Vagina (tissue), 2 donors: ENCODE measurements at places on chromosomes 5 and 9.

GRCh38 chr5:176360894-176361436 is 599 bp downstream of the KIAA1191 start:
- no peak for DNase-seq

DNA sequence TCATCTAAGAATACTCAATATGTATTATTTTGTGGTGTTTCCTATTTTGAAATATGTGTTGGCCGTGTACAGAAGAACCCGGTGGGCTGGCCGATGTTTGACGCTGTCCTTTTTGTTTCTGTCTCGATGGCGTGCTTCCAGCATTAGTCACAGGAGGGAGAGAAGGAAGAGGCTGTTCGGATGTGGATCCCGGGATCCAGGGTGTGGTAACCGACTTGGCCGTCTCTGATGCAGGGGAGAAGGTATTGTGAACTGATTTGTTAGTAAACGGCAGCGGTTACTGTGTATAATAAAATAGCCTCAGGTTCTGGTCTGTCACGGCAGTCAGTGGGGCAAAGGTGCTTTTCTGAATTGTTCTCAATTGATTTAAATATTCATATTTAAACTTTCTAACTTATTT is 275.0 kb downstream of the ARHGEF28 start:
- no peak for DNase-seq

GRCh38 chr5:39379693-39380092 is 15.4 kb upstream of the C9 start:
- DNase-seq: no peak

DNA sequence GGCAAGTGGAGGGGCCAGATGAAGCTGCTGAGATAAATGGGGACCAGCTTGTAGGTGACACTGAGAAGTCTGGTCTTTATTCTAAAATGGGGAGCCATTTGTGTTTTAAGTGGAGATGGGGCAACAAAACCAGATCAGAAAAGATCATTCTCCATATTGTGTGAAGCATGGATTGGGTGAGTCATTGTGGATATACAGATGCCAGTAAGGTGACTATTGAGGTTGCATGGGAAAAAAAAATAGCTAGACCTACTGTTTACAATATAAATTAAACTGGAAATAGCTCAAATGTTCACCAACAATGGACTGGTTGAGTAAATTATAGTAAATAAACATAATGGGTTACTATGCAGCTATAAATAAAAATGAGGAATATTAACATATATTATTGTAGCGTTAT is 5.4 kb upstream of the MAP1B start:
- DNase-seq: no peak

DNA sequence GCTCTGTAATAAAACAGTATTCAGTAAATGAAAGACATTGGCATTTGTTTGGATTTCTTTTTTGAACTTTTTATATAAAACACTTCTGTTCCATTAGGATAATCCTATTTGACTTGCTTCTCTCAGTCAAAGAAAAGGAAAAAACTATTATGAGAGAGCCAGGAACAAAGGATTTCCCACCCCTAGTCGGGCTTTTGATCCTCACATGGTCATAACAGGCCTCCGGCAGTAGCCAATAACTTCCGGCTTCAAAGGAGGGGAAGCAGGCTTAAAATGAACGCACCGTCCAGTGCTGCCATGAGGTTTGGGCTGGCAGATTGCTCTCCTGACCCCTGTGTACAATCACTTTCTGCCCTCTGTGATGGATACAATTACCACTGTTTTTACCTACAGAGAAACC is 209.3 kb downstream of the ZNF608 start:
- no peak for DNase-seq

DNA sequence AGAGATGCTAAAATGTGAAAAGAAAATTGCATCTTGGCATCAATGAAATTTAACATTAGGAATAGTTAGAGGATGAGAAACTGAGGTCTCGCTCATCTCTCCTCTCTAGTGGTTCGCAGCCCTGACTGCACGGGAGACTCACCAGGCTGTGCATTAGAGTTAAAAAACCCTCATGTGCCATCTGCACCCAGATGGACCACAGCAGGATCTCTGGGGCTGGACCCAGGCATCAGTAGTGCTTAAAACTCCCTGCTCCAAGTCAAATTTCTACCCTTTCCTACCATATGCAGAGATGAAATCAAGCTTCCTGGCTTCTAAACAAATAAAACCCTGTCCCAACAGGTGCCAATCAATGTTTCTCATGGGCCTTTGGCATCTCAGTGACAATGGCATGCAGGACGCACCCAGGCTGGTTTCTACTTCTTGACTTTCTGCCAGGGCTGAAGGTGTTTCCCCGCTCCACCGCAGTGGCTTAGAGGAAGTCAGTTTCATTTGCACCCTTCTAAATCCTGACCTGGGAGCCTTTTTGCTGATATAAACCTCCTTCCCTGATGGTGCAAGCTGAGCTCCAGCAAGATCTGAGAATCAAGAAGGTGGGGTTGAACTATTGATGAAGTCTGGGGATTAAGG is 132.6 kb downstream of the NSG2 start:
- peak; percentile 81 for DNase-seq

DNA sequence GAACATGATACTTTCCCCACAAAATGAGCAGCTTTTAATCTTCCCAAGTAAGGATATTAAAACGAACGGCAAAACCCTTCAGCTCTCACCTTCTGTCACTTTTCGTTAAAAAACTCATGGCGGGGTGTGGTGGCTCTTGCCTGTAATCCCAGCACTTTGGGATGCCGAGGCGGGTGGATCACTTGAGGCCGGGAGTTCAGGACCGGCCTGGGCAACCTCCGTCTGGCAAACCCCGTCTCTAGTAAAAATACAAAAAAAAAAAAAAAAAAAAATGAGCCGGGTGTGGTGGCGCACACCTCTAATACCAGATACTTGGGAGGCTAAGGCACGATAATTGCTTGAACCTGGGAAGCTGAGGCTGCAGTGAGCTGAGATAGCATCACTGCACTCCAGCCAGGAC is 902 bp downstream of the TMED9 start:
- no peak for DNase-seq

GRCh38 chr5:157487358-157487757 is 27.3 kb downstream of the NIPAL4 start:
- no peak for DNase-seq

DNA sequence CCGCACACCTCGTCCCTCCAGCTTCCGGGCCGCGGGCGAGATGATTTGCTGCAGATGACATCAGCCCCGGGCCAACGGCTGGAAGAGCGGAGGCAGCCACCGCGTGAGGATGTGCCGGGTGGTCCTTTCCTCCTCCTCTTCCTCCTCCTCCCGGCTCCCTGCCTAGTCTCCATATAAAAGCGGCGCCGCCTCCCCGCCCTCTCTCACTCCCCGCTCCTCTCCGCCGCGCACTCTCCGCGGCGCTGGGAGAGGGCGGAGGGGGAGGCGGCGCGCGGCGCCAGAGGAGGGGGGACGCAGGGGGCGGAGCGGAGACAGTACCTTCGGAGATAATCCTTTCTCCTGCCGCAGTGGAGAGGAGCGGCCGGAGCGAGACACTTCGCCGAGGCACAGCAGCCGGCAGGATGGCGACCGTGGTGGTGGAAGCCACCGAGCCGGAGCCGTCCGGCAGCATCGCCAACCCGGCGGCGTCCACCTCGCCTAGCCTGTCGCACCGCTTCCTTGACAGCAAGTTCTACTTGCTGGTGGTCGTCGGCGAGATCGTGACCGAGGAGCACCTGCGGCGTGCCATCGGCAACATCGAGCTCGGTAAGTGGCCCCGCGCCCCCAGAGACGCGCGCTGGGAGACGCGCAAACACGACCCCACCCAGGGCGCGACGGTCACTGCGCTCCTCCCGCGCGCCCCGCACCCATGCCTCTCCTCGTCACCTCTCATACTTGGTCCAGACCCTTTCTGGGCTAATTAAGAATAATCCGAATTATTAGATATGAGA is at the start of gene MAP1B:
Gene MAP1B, plus strand, starts transcription at position 345 of the 770 bp plus-strand sequence. Its CDS starts 57 bp downstream, at position 402.
- no peak for DNase-seq

DNA sequence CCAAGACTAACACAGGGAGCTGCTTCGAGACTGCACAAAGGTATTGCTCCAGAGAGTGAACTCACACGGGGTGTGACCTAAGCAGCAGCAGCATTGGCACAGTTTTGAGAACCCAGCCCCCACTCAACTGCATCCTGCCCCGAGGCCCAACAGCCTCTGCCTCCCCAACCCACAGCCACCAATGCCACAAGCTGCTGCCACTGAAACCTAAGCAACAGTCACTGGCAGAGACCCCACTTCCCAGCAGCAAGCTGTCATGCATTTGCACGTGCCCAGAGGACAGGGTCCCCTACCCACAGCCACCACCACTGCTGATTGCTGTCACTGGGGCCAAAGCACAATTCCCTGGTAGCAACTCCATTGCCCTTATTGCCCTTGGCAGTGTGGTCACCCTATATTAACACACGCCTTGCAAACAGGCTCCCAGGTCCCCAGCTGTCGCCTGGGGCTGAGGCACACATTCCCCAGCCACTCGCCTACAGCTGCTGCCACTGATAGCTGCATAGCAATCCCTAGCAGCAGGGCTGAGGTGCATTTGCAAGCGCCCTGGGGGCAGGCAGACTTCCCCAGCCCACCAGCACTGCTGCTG is 141.0 kb downstream of the AGTPBP1 start:
- DNase-seq: no peak

DNA sequence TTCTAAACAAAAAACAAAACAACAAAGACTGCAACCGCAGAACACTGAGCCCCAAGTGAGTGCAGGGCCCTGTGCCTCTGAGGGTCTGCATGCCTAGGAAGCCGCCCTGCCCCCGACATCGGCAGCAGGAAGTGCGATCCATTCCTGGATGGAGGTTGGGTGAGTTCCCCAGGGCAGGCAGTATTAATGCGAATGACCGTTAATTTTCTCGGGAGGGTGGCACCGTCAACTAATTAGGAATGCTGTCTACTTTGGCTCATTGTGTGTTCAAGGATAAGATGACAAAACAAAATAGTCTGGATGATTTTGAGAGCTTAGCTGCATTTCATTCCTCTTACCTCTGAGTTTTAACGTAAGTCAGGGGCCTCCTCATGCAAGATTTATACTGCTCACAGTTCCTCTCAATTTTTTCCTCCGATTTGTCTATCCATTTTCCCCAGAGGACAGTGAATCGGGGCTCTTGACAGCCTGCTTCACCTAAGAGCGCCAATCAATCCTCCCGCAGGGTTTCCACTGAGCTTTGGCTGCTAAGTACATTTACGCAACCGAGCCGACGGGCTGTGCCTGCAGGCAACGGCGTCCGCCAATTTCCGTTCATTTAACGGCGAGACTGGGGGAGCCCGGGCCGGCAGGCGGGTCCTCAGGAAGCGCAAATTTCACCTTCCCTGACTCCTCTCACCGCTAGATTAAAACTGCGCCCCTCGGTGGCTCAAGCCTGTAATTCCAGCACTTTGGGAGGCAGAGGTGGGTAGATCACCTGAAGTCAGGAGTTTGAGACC is 2.9 kb upstream of the NXNL2 start:
- DNase-seq: no peak

DNA sequence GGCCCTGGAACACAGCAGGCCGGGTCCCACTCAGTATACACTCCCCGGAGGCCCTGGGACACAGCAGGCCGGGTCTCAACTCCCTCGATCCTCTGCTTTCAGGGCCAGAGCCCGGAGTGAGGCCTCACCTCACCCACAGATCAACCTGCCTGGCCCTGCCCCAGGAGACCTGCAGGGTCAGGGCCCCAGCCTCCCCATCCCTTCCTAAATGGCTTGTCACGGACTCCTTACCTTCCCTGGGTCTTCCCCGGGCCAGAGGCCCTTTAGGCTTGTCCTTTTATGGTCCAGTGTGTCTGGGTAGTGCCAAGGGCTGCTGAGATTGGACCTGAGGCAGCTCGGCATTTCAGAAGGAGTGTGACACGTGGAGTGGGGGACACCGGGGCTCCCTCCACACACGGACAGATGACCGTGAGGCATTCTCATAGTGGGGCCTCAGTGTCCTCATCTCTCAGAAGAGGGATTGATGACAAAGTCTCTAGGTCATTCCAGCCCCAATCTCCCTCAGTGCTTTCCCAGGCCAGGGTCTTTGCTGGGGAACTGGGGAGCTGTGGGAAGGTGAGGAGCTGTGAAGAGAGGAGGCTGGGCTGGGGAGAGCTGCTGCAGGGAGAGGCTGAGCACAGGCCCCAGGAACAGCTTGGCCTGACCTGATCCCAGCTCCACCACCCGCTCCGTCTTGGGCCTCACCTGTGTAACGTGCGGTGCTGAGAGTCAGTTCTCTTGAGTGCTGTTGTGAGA is 18.0 kb upstream of the PLEKHG4B start:
- no peak for DNase-seq

- DNase-seq: no peak
Observed at GRCh38 chr9:112863214-112863613, 27.5 kb downstream of the SLC46A2 start.

DNA sequence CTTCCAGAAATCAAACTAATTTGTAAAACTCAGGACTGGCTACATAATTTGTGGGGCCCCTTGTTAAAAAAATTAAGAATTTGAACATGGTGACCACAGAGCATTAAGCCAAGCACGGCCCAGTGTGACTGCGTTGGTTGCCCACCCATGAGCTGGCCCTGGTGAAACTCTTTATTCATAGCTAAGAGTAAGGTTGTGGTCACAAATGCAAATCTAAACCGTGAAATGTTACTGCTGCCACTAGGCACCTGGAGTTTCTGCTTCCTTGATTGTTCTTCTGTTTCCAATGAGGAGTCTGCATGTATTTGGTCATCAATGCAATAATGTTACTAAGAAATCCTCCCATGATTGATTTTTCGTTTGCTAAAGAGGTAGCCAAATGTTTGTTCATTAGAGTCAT is 4.2 kb downstream of the GCNT1 start:
- no peak for DNase-seq

GRCh38 chr5:20248118-20248517 is 260.1 kb upstream of the CDH18 start:
- DNase-seq: no peak

DNA sequence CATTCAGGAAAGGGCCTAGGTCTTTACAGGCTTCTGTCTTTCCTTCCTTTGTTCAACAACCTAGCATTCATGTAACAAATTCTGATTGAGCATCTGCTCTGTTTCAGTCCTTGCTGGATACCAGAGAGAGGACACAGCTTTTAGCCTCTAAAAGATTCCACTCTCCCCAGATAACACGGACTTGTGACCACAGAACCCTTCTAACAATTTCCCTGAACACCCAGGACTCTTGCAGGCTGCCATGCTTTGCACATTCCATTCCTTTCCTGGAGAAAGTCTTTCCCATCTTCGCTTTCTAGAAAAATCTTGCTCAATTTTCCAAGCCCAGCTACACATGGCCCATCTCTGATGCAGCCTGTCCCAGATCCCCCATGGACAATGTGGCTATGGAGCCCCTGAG is 310.9 kb downstream of the ACTL7B start:
- no peak for DNase-seq

DNA sequence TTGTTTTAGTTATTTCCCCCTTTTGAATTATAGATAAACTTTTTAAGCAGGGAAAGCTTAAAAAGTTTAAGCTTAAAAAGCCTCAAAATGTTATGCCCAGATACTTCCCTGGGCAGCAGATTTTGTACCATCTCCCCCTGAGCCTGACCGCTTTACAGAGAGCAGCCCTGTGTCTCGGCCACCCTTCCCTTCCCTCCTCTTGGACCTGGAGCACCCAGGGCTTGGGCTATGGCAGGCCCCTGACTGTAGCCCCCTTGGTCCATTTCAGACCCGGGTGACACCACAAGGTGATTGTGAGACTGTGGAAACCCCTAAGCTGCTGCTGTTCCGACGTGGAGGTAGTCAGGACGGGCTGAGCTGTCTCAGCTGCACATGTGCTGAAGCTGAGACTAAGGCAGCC is 97.7 kb downstream of the RALGPS1 start:
- DNase-seq: no peak
